Prostate gland (tissue), 2 donors: ENCODE measurements at places on chromosomes 16 and 17. TPM values are rescaled to one million over a fixed set of nuclear protein-coding genes. Genes with fewer than 3 reads are reported as not detected.

The CA7 gene
- total RNA-seq, result 1.9 TPM

The DHRS7C gene
- not detected for total RNA-seq

The KCNJ12 gene
- 0.32 TPM for total RNA-seq

DNA sequence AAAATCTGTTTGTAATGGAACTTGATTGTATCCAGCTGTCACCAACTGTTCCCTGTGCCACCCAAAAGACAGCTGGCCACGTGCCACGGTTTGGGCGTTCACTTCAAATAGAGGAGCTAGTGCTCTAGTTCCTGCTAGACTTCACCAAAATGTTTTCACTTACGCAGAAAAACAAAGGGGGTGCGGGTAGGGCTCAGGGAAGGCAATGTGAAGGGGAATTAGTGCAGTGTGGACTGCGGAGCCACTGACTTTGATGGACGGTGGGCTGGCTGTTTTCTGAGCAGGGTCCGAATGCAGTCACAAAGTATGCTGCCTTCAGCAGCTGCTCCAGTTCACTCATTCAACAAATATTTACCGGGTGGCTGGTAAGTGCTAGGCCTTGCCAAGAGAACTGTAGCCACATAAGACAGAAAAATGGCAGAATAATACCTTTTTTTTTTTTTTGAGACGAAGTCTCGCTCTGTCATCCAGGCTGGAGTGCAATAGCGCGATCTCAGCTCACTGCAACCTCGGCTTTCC lies 7.6 kb upstream of the CYTH1 start:
- peak; percentile 79 for DNase-seq

GRCh38 chr17:81231766-81232581 lies 6.9 kb downstream of the TEPSIN start:
- DNase-seq, result no peak

GRCh38 chr17:50884439-50885311 lies 18.5 kb upstream of the TOB1 start:
- no peak for DNase-seq

DNA sequence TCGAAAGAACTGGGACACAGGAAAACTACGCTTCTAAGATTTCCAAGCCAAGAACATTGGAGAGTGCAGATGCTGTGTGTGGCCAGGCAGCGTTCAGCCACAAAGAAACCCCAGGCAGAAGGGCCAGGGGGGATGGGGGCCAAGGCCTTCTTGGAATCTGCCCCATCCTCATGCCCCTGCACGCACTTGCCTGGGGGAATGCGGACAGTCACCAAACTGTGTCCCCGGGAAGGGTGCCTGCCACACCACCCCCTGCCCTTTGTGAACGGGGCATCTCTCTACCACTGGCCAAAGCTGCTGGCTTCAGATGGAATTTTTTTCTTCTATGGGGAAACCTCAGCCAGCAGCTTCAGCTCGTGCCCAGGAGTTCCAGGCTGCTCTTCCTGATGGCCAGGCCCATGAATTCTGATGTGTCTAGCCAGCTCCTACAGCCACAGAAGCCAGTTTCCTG lies 32.0 kb upstream of the DNAH17 start:
- DNase-seq, result no peak

DNA sequence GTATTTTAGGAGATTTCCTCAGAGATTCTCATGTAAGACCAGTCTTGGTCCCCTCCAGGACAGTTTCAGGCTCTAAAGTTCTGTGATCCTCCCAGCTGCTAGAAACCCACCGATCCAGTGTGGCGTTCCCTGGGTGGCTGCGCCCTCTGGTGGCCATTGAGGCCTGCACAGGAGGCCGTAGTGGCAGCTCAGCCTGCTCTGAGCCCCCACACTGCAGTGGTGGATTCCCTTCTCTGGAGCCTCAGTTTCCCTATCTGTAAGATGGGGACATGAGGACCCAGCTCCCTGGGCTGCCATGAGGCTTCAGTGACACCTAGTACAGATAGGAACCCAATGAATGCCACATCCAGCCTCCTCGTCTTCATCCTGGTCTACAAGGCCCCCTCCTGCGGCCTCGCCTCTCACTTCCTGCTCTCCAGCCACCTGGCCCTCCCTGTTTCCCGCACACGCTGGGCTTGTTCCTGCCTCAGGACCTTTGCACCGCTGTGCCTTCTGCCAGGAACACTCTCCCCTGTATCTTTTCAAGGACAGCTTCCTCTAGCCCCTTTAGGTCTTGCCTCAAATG lies 16.5 kb downstream of the CCDC102A start:
- peak; percentile 63 for DNase-seq

DNA sequence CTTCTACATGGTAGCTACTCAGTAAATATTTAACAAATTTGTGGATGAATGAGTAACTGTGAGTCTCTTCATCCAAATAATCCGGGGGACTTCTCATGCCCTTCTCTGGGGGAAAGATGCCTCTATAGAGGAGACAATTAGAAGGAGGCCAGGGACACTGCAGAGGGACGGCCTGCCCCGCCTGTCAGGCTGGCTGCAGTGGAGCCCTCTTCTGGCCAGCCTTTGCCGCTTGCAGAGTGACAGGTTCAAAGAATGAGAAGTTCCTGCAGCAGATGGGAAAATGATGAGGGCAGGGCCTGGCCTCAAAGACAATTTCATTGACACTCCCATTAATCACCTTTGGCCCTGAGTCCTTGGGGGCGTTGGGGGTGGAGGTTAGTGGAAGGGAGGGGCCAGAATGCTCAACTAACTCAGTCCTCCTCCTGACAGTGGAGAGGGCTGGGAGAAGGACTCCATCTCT lies 339.0 kb downstream of the MAF start:
- DNase-seq, result no peak

DNA sequence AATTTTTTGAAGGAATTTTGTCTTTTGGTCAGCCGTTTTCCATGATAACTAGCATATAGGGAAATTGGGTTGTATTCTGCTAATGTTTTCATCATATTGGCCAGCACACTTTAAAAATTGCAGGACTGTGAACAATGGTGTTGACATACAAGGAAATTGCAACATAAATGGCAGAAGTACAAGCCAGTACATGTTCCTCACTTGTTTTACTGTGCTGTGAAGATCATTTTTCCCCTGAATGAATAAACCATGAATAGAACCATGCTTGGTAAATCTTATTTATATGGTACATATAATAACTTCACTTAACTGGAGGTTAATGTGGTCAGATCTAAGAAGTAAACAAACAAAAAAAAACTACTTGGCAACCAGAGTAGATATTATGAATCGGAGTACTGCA lies 22.8 kb downstream of the OMG start:
- peak; percentile 46 for DNase-seq

- DNase-seq, result peak; percentile 78
Observed at GRCh38 chr16:56193951-56194726, 2.9 kb downstream of the GNAO1 start.

DNA sequence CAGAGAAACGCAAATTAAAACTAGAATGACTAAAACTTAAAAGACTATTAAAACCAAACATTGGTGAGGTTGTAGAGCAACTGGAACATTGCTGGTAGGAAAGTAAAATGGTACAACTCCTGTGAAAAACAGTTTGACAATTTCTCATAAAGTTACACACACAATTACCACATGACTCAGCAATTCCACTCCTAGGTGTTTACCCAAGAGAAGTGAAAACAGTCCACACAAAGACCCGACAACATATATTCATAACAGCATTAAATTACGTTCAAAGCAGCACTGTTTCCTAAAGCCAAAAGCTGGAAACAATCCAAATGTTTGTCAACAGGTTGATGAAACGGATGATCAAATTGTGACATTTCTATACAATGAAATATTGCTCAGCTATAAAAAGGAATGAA lies 26.5 kb upstream of the ALOX12 start:
- no peak for DNase-seq
